Activated CD4-positive, alpha-beta memory T cell treated with anti-CD3 and anti-CD28 coated beads, Interleukin-2, amount 10 ng/mL, durations not matched to agents 7 days and 5 days (primary cell): ENCODE measurements at places on chromosomes 1 and 21. TPM values are rescaled to one million over a fixed set of nuclear protein-coding genes. Genes with fewer than 3 reads are reported as not detected.

Gene TMIGD3
- not detected for total RNA-seq

Gene NPPA
- total RNA-seq: not detected

Gene ERVH48-1
- not detected for total RNA-seq

Gene CLCA4
- not detected for total RNA-seq

Gene BLACAT1
- total RNA-seq: 0.55 TPM

DNA sequence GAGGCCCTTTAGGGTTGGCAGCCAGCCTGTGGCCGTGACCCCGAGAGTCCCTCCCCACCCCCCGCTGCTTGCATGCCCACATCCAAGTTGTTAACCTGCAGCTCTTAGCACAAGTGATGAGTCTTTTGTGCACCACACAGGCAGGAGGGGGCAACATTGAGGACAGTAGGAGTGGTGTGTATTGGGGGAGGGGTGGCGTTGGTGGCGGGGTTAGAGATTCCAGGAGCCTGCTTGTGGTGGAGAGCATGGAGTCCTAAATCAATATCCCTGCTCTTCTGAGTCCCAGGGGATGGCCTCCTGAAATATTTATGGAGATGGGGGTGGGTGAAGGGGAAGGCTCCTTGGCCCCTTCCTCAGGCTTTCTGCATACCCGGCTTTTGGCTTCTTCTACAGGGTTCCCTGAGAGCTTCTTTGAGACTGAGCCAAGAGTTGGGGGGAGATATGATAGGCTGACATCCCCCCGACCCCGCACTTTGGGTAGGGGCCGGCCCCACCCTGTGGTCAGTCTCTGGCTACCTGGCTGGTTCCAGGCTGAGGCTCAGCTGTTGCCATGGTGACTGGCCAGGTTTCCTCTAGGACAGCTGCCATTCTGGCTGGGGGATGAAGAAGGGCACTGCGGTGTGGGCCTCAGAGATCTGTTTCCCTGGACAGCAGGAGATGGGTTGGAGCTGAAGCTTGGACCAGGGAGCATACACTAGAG lies 5.0 kb downstream of the CHRNB2 start:
- H3K36me3 ChIP-seq: no peaks in the 10 kb centered on the region
- H3K27me3 ChIP-seq: peaks cover 24% of the 10 kb centered on the region
- DNase-seq: no peak

- H3K27ac ChIP-seq: no peak overlapping the region
- H3K27me3 ChIP-seq: no peaks in the 10 kb centered on the region
- peak overlapping the region; percentile 23 for H3K4me3 ChIP-seq
- peaks cover 54% of the 10 kb centered on the region for H3K4me1 ChIP-seq
- no peak for DNase-seq
Measured at GRCh38 chr1:209767096-209767495, 11.2 kb downstream of the TRAF3IP3 start.

GRCh38 chr1:46065405-46065804 lies 67.0 kb downstream of the PIK3R3 start:
- H3K4me1 ChIP-seq: peaks cover 22% of the 10 kb centered on the region
- peak overlapping the region; percentile 23 for H3K27ac ChIP-seq
- peaks cover 12% of the 10 kb centered on the region for H3K36me3 ChIP-seq
- DNase-seq: no peak
- peak overlapping the region; percentile 15 for H3K4me3 ChIP-seq

- H3K36me3 ChIP-seq: peaks cover 63% of the 10 kb centered on the region
- H3K27ac ChIP-seq: peak overlapping the region; percentile 14
- no peak for DNase-seq
- H3K4me3 ChIP-seq: no peak overlapping the region
- peaks cover 2% of the 10 kb centered on the region for H3K4me1 ChIP-seq
Measured at GRCh38 chr1:64849942-64850341, 105.1 kb downstream of the RAVER2 start.

DNA sequence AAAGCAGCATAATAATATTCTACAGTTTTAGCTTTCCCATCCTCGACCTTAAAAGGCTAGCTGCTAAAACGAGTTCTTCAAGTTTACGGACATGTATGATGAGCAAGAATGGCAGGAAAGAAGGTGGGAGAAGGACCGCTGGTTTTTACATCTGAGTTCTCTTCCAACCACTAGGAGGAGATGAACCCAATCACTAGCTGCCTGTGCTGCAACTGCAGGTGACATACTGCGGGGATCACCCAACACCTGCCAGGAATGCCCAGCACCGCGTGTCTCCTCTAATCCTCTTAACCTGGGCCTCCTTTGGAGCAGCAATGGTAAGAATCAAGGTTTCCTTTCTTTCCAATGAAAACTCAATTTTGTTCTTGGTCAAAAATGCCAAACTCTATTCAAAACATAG lies 23.5 kb downstream of the TOR3A start:
- no peak overlapping the region for H3K27ac ChIP-seq
- H3K4me3 ChIP-seq: no peak overlapping the region

- DNase-seq: no peak
- no peaks in the 10 kb centered on the region for H3K27me3 ChIP-seq
- peaks cover 58% of the 10 kb centered on the region for H3K36me3 ChIP-seq
- H3K4me3 ChIP-seq: peak overlapping the region; percentile 71
Measured at GRCh38 chr1:1215080-1215676, 1.2 kb upstream of the TNFRSF4 start.

- H3K27me3 ChIP-seq: no peaks in the 10 kb centered on the region
- peaks cover 31% of the 10 kb centered on the region for H3K4me1 ChIP-seq
- no peak overlapping the region for H3K4me3 ChIP-seq
- H3K27ac ChIP-seq: no peak overlapping the region
- no peak for DNase-seq
- H3K36me3 ChIP-seq: peaks cover 2% of the 10 kb centered on the region
Measured at GRCh38 chr1:61779231-61779630, 37.0 kb downstream of the PATJ start.

DNA sequence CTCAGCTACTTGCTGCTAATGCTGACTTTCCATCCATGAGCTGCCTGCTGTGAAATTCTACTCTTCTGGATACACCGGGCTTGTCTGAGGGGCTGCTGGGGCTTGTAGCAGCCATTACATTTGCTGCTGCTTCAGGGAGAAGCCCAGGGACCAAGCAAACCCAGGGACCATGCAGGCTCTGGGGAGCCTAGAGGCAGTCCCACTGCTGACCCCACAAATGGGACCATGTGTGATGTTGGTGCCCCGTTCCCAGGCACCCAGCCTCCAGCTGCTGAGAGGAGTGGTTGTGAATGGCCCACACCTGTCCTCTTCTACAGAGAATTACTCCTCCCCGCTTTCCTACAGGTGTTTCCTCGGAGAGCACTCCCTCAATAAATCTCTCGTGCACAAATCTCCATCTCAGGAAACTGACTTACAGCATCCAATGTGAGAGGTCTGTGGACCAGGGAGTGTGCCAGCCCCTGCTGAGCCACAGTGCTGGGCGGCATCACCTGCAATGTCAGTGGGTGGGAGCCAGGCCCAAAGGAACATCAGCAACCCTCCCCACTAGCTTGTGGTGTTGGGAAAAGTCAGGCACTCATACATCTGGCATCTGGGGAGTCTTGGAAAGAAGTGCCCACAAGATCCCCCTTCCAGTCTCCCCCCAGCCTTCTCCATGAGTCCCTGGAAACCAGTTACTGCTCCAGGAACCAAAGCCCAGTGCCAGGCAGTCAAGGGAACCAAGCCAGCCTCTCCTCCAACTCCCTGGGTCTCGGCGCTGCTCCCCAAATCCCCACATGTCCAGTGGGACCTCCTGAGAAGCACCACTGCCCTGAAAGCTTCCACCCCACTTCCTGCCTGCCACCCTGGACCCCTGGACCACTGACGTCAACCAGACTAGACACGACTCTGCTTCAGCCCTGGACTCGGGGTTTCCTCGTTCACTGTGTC lies 65.1 kb downstream of the TCP10L start:
- no peaks in the 10 kb centered on the region for H3K27me3 ChIP-seq
- no peak overlapping the region for H3K27ac ChIP-seq
- DNase-seq: no peak
- H3K4me1 ChIP-seq: no peaks in the 10 kb centered on the region

GRCh38 chr1:172630868-172631267 lies 28.0 kb upstream of the FASLG start:
- no peak overlapping the region for H3K4me3 ChIP-seq
- peaks cover 24% of the 10 kb centered on the region for H3K4me1 ChIP-seq
- peaks cover 27% of the 10 kb centered on the region for H3K27me3 ChIP-seq
- no peak for DNase-seq

DNA sequence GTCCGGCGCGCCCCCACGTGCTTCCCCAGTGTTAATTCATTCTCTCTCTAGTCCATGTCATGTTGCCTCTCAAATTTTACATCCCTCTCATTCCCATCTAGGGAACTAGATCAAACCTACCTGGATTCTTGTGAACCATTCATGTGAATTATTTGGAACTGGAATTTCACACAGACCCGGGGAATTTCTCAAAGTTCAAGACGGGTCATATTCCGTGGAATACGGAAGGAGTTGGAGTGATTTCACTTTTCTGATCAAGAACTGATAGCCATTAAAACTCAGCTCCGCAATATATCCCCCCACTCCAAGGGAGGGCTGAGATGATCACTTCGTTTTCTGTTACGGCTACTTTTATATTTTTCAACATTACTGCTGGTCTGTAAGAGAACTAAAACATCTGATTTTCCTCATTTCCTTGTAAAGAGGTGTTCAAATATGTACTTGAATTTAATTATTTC lies 1.0 kb upstream of the ENO1 start:
- H3K27me3 ChIP-seq: no peaks in the 10 kb centered on the region
- H3K36me3 ChIP-seq: peaks cover 49% of the 10 kb centered on the region
- peak overlapping the region; percentile 95 for H3K27ac ChIP-seq

GRCh38 chr1:3717041-3717714 lies 35.1 kb upstream of the CCDC27 start:
- H3K36me3 ChIP-seq: no peaks in the 10 kb centered on the region
- H3K4me3 ChIP-seq: no peak overlapping the region
- no peak for DNase-seq
- H3K4me1 ChIP-seq: peaks cover 11% of the 10 kb centered on the region

DNA sequence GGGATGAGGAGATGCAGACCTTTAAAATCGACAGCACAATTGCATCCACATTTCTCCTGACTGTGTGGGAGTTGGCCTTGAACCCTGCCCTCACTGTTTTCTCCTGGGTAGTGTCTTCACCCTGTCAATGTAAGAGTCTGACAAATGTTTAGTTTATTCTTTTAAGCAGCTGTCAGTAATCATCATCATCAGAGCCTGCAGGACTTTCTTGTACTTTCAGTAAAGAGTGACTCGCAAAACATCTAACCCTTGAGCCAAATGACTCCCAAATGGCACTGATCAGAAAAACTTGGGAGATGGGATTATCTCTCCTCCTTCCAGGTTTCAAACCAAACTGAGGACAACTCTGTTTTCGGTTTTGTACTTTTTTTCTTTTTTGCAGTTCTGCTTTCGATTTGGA lies 460.2 kb downstream of the KIF26B start:
- H3K4me3 ChIP-seq: no peak overlapping the region
- DNase-seq: no peak
- H3K27ac ChIP-seq: no peak overlapping the region
- no peaks in the 10 kb centered on the region for H3K36me3 ChIP-seq

DNA sequence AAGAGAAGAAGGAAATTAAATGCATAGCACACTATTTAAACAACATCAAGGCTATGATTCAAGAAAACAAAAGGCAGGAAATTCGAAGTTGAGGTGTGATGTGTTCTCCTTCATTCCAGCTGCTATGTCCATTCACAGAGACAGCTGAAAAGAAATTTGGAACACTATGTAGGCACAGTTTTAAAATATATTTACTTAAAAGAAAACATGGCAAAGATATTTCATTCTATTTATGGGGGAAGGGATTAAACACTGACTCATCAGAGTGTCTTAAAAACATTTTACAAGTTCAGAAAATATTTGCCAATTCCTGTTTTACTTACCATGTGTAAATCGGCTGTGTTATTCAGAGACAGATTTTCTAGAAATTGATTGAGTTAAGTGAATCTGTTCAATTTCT lies 39.4 kb upstream of the NGF start:
- no peaks in the 10 kb centered on the region for H3K4me1 ChIP-seq
- H3K27ac ChIP-seq: no peak overlapping the region
- DNase-seq: no peak
- peaks cover 8% of the 10 kb centered on the region for H3K27me3 ChIP-seq

DNA sequence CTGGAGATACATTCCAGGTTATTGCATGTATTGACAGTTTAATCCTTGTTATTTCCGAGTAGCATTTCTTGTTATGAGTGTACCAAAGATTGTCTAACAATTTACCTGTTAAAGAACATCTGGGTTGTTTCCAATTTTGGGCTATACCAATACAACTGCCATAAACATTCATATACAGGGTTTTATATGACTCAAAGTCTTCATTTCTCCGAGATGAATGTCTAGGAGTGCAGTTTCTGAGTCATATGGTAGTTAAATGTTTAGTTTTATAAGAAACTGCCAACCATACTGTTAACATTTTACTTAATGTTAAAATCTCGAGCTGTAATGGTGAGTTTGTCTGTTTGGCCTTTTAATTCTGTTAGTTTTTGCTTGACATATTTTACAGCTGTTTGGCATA lies 10.0 kb downstream of the RAB4A start:
- H3K27me3 ChIP-seq: no peaks in the 10 kb centered on the region
- peaks cover 37% of the 10 kb centered on the region for H3K4me1 ChIP-seq
- H3K4me3 ChIP-seq: no peak overlapping the region

GRCh38 chr1:154751690-154752089 lies 118.4 kb downstream of the KCNN3 start:
- no peak overlapping the region for H3K27ac ChIP-seq
- H3K27me3 ChIP-seq: peaks cover 81% of the 10 kb centered on the region
- DNase-seq: no peak
- peaks cover 38% of the 10 kb centered on the region for H3K4me1 ChIP-seq
- no peak overlapping the region for H3K4me3 ChIP-seq
- no peaks in the 10 kb centered on the region for H3K36me3 ChIP-seq

- H3K4me1 ChIP-seq: no peaks in the 10 kb centered on the region
- no peak overlapping the region for H3K4me3 ChIP-seq
- no peaks in the 10 kb centered on the region for H3K27me3 ChIP-seq
Measured at GRCh38 chr1:190633488-190633887, 155.8 kb upstream of the BRINP3 start.

- peaks cover 25% of the 10 kb centered on the region for H3K27me3 ChIP-seq
- DNase-seq: no peak
- peak overlapping the region; percentile 66 for H3K4me3 ChIP-seq
- no peaks in the 10 kb centered on the region for H3K36me3 ChIP-seq
- peaks cover 12% of the 10 kb centered on the region for H3K4me1 ChIP-seq
- no peak overlapping the region for H3K27ac ChIP-seq
Measured at GRCh38 chr1:227948493-227949260, 945 bp upstream of the WNT9A start.
